Lower lobe of right lung (tissue), 2 donors: ENCODE measurements at places on chromosomes 6 and 20. TPM values are rescaled to one million over a fixed set of nuclear protein-coding genes. Genes with fewer than 3 reads are reported as not detected.
A peak's percentile ranks its signal among the peaks of the same experiment; 100 is the strongest.

Gene VSTM2L
- 14.1 TPM for total RNA-seq

Gene MATN4
- total RNA-seq = not detected

Gene ARFGEF3
- total RNA-seq = 33.8 TPM

Gene ADAM33
- 11.7 TPM for total RNA-seq

Gene C20orf141
- not detected for total RNA-seq

Gene PARD6B
- total RNA-seq = 32.5 TPM

Gene CST8
- total RNA-seq = not detected

Gene POM121L2
- total RNA-seq = not detected

DNA sequence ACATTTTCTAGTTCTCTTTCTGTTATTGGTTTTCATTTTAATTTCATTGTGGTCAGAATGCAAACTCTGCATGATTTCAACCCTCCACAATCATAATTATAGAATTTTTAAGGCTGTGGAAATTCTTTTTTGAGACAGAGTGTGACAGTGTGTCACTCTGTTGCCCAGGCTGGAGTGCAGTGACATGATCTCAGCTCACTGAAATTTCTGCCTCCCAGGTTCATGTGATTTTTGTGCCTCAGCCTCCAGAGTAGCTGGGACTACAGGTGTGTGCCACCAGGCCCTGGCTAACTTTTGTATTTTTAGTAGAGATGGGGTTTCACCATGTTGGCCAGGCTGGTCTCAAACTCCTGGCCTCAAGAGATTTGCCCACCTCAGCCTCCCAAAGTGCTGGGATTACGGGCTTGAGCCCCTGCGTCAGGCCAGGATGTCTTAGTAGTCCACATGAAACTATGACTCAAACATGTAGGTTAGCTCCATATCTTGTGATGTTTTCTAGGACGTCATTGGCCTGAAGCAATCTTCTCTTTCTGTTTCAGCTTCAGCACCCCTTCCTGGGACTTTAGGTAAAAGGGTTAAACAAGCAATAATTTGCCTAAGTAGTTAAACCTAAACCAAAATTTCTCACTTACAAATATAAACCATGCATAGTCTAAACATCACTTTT, 47.4 kb upstream of the SAMD3 start:
- H3K27ac ChIP-seq = no peak overlapping the region
- H3K4me1 ChIP-seq = no peaks in the 10 kb centered on the region
- H3K27me3 ChIP-seq = no peaks in the 10 kb centered on the region
- H3K4me3 ChIP-seq = no peak overlapping the region
- DNase-seq = no peak

- peaks cover 35% of the 10 kb centered on the region for H3K27me3 ChIP-seq
- H3K36me3 ChIP-seq = no peaks in the 10 kb centered on the region
- no peak for DNase-seq
- peak overlapping the region; percentile 56 for H3K4me3 ChIP-seq
- peaks cover 22% of the 10 kb centered on the region for H3K4me1 ChIP-seq
These were observed 1.1 kb upstream of the BEND6 start for GRCh38 chr6:56953597-56954402.

DNA sequence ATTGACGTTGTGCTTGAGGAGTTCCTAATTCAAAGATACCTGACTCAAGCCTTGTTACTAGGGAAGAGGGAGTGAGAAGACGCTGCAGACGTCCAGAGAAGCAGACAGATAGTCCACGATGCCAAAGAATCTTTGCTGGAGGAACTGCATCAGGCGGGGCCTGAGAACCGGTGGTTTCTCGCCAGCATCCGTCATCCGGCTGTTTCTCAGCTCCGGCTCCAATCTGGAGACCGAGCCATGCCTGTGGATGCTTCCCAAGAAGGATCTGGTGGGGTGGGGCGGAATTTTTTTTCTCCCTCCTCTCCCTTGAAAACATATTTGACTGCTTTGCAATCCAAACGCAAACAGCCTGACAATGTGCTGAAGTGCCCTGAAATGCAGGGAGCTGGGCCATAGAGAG, 125.8 kb upstream of the SRSF6 start:
- DNase-seq = no peak
- no peaks in the 10 kb centered on the region for H3K27me3 ChIP-seq
- no peak overlapping the region for H3K4me3 ChIP-seq
- H3K27ac ChIP-seq = no peak overlapping the region
- H3K36me3 ChIP-seq = no peaks in the 10 kb centered on the region
- no peaks in the 10 kb centered on the region for H3K4me1 ChIP-seq

- H3K27me3 ChIP-seq = no peaks in the 10 kb centered on the region
- H3K36me3 ChIP-seq = no peaks in the 10 kb centered on the region
- H3K27ac ChIP-seq = no peak overlapping the region
- H3K4me3 ChIP-seq = no peak overlapping the region
- no peaks in the 10 kb centered on the region for H3K4me1 ChIP-seq
- DNase-seq = no peak
These were observed 93.7 kb downstream of the TIAM2 start for GRCh38 chr6:155088856-155089255.

DNA sequence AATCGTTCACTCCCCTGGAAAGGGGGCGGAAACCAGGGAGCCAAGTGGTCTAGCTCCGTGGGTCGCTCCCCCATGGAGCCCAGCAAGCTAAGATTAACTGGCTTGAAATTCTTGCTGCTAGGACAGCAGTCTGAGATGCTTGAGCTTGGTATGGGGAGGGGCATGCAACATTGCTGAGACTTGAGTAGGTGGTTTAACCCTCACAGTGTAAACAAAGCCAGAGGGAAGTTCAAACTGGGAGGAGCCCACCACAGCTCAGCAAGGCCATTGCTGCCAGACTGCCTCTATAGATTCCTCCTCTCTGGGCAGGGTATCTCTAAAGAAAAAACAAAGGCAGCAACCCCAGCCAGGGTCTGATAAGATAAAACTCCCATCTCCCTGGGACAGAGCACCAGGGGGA, 43.2 kb downstream of the COL21A1 start:
- DNase-seq = no peak
- no peak overlapping the region for H3K4me3 ChIP-seq
- no peaks in the 10 kb centered on the region for H3K4me1 ChIP-seq
- no peak overlapping the region for H3K27ac ChIP-seq
- H3K36me3 ChIP-seq = no peaks in the 10 kb centered on the region
- no peaks in the 10 kb centered on the region for H3K27me3 ChIP-seq

GRCh38 chr6:167995302-167995701, 2.2 kb upstream of the KIF25 start:
- no peak overlapping the region for H3K4me3 ChIP-seq
- no peak overlapping the region for H3K27ac ChIP-seq
- H3K4me1 ChIP-seq = no peaks in the 10 kb centered on the region
- H3K27me3 ChIP-seq = peaks cover 7% of the 10 kb centered on the region
- no peak for DNase-seq

- no peak overlapping the region for H3K4me3 ChIP-seq
- H3K27ac ChIP-seq = no peak overlapping the region
- peaks cover 7% of the 10 kb centered on the region for H3K4me1 ChIP-seq
- peaks cover 23% of the 10 kb centered on the region for H3K36me3 ChIP-seq
- DNase-seq = no peak
These were observed 18.6 kb downstream of the ZKSCAN8 start for GRCh38 chr6:28160233-28160632.

- H3K27me3 ChIP-seq = no peaks in the 10 kb centered on the region
- peaks cover 39% of the 10 kb centered on the region for H3K4me1 ChIP-seq
- peaks cover 36% of the 10 kb centered on the region for H3K36me3 ChIP-seq
- no peak overlapping the region for H3K4me3 ChIP-seq
- no peak overlapping the region for H3K27ac ChIP-seq
- no peak for DNase-seq
These were observed 2.0 kb downstream of the SRXN1 start for GRCh38 chr20:650954-651353.

DNA sequence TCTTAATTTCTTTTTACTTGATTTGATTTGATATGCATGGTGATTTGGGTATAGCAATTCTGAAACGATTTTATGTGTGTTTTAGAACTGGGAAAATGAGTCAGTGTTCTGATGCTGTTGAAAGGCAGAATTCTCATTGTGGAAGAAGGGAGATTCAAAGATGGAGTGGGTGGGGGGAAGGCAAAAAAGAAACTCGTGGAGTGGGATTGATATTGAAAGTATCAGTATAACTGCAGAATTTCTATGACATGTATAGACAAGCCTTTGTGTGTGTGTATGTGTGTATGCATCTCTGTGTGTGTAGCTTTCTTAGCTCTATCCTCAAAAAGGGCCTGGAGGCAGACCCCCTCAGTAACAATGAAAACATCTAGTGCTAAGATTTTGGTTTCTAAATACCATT, 184.3 kb upstream of the OLIG3 start:
- no peaks in the 10 kb centered on the region for H3K27me3 ChIP-seq
- peaks cover 13% of the 10 kb centered on the region for H3K4me1 ChIP-seq
- H3K4me3 ChIP-seq = no peak overlapping the region
- no peak overlapping the region for H3K27ac ChIP-seq
- DNase-seq = no peak
- no peaks in the 10 kb centered on the region for H3K36me3 ChIP-seq

- peaks cover 84% of the 10 kb centered on the region for H3K4me1 ChIP-seq
- H3K27ac ChIP-seq = peak overlapping the region; percentile 81
- peaks cover 17% of the 10 kb centered on the region for H3K36me3 ChIP-seq
- no peaks in the 10 kb centered on the region for H3K27me3 ChIP-seq
- no peak overlapping the region for H3K4me3 ChIP-seq
These were observed 4.0 kb downstream of the ELMO2 start for GRCh38 chr20:46402331-46402811.

DNA sequence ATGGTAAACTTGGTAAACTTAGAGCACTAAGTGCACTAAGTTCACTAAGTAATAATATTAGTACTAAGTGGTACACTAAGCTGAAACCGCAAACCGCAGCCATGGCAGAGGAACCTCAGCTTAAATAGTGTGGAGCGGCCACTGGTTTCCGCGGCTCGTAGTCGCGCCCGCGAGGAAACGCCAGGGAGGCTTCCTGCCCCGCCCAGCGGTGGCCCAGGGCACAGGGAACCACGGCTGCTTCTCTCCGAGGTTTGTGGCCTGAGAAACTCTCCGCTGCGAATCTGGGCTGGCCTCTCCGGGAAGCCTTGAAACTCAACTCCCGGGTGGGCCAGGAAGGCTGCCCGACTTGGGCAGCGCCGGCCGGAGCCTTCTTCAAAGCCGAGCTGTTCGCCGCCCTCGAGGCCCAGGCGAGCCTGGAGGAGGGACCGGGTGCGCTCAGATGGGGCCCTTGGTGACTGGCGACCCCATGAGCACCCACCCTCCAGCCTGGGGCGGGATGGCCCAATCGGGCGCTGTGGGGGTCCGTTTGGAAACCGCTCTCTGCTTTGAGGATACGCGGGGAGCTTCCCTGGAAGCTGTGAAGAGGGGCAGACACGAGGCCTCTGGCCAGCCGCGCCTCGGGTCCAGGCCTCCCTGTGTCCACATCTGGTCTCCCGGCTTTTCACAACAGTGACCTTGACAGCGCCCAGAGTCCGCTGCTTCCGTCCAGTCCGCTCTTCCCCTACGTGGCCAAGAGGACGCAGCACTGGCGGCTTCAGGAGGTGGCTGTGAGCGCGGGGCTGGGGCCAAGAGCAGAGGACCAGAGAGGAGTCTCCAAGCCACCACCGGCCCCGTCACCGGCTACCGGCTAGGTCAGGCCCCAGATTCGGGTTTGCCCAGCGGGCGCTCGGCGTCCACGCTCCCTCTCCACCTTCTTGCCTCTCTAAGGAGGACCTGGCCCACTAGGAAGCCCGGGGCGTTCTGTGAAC, 25.4 kb upstream of the HLA-E start:
- no peak overlapping the region for H3K27ac ChIP-seq
- no peaks in the 10 kb centered on the region for H3K36me3 ChIP-seq
- peak; percentile 73 for DNase-seq
- H3K4me3 ChIP-seq = peak overlapping the region; percentile 18

- no peaks in the 10 kb centered on the region for H3K4me1 ChIP-seq
- no peak overlapping the region for H3K27ac ChIP-seq
- no peak overlapping the region for H3K4me3 ChIP-seq
- H3K36me3 ChIP-seq = no peaks in the 10 kb centered on the region
These were observed 32.8 kb downstream of the APCDD1L start for GRCh38 chr20:58482416-58482815.

DNA sequence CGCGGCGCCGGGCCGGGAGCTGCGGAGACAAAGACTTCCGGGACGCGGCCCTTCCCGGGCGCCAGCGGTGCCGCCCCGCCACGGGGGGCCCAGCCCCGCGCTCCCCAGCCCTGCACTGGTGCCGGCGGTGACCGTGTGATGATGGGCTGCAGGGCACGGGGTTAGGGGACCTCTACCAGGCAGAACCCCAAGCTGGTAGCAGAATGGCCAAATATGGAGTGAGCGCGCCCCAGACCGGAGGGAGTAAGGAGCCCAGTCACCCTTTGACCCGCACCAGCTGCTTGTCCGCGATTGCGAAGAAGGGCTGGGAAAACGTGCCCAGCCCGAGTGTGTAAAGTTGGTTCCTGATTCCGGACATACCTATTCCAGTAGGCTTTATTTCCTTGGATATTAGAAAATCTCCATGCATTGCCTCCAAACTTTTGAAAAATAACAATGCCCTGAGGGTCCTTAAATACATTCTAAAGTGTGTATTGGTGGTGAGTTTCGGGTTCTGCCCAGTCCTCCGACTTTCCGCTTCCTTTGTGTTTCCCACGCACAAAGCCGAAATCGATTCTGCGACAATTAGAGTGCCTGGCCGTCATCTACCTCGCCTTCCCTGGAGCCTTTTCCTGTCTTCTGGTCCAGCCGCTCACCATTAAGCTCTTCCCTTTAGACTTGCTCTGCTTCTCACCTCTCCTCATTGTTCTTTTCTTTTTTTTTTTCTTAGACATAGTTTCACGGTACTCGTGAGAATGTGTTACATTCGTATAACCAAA, 1.1 kb downstream of the ABRACL start:
- H3K36me3 ChIP-seq = peaks cover 9% of the 10 kb centered on the region
- DNase-seq = peak; percentile 84
- H3K27me3 ChIP-seq = no peaks in the 10 kb centered on the region
- peak overlapping the region; percentile 87 for H3K27ac ChIP-seq
- peaks cover 26% of the 10 kb centered on the region for H3K4me1 ChIP-seq

- H3K27ac ChIP-seq = no peak overlapping the region
- no peaks in the 10 kb centered on the region for H3K36me3 ChIP-seq
- H3K27me3 ChIP-seq = no peaks in the 10 kb centered on the region
- no peak overlapping the region for H3K4me3 ChIP-seq
These were observed 86.2 kb upstream of the PRL start for GRCh38 chr6:22383016-22383415.

GRCh38 chr20:64193058-64193457, 28.8 kb downstream of the MYT1 start:
- H3K4me1 ChIP-seq = no peaks in the 10 kb centered on the region
- H3K4me3 ChIP-seq = no peak overlapping the region
- H3K36me3 ChIP-seq = no peaks in the 10 kb centered on the region

DNA sequence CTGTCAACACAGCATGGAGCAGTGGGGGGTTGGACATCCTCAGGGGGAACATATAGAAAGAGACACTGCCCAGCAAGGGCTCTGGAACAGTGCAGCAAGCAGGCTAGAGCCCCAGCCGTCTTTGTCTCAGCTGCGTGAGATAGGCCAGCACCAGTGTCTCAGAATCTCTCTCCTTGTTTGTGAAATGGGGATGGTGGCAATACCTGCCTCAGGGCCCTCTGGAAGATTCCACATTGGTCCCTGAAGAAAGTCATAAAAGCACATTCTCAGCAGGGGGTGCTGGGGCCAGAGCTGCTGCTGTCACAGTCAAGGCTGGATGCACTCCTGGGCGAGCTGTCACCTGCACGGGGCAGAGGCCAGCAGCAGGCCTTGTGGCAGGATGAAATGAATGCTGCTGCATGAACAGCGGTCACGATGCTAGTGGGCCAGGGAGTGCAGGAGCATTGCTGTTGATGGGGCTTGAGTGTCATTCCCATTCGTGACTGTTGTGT, 121.7 kb downstream of the SYCP2 start:
- DNase-seq = no peak
- H3K27ac ChIP-seq = no peak overlapping the region
- no peaks in the 10 kb centered on the region for H3K27me3 ChIP-seq
- no peak overlapping the region for H3K4me3 ChIP-seq

- no peaks in the 10 kb centered on the region for H3K4me1 ChIP-seq
- no peaks in the 10 kb centered on the region for H3K36me3 ChIP-seq
- H3K27ac ChIP-seq = no peak overlapping the region
- no peak for DNase-seq
These were observed 196.0 kb downstream of the BTBD3 start for GRCh38 chr20:12113468-12114371.
